ENCODE measurements at places on chromosomes 12 and 14.

DNA sequence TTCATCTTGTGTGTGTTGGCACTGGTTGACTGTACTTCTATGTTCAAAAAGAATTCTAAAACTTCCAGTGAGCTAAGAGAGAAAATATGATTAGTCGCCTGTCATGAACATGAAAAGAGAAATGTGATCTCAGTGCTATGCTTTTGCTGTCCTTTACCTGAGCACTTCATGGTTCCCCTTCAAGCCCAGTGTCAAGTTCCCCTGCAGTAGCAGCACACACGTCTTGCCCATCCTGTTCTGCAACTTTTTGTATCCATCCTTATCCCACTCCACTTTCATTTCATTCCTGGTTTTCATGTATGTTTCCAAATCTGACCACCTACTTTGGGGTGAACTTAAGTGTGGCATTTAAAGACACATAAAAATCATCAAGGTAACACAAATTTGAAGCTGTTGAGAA, 848.0 kb upstream of the USP15 start:
- no peak for DNase-seq

GRCh38 chr12:75738486-75738885, 227.1 kb upstream of the KRR1 start:
- peak; percentile 3 for DNase-seq

DNA sequence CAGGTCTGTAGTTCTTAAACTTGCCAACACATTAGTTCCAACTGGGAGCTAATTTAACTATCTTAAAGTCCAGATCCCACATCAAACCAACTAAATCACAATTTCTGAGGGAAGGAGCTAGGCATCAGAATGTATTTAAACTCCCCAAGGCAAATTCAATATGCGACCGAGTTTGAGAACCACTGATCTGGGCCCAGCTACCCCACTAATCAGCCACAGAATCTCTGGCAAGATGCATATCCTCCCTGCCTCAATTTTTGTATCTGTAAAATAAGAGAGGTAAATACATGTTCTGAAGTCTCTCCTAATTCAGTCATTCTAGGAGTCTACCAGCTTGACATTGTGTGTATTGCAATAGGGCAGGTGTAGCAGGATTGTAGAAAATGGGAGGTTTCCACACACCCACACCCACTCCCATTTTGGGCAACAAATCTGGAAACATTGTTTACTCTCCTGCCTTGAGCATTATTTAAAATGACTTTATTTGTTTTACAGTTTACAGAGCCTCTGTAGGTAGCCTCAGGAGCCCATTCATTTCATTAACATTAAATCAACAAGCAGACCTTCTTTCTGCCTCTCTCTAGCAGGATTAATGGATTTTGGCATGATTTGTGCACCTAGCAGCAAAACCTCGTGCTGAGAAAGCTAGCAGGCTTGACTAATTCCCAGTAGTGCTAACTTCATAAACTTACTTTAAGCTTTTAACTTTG, 15.6 kb downstream of the LGR5 start:
- no peak for DNase-seq

DNA sequence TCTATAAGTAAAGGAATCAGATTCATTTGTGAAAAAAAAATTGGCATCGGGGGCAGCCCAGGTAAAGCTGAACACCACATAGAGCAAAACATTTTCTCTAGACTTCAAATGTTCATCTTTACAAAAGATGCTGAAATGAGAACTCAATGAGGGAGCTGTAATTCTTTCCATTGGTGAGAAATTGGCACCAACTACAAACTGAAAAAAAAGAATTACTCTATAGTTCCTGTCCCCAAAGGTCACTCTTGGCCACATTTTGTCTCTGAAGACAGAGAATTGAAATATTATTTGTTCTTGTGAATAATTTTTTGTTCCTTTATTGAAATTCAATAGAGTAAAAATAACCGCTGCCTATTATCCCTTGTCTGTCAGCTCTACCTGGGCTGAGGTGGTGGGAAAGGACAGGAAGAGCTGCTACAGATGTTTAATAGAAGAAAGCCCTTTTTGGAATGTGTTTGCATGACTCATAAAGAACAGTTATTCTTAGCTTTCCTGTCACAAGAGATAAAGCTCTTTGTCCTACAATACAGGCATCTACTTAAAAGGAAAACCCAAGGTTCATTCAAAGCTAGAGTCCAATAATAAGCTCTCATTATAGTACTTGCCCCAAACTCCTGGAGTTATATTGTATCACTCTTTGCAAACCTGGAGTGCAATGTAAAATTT, 380.1 kb upstream of the KITLG start:
- no peak for DNase-seq

- no peak for DNase-seq
Observed at GRCh38 chr12:109732321-109733305, 19.0 kb downstream of the FAM222A start.

GRCh38 chr14:105853089-105853906, 326.9 kb downstream of the TMEM121 start:
- no peak for DNase-seq

GRCh38 chr14:88553886-88554456, 836 bp downstream of the PTPN21 start:
- no peak for DNase-seq

DNA sequence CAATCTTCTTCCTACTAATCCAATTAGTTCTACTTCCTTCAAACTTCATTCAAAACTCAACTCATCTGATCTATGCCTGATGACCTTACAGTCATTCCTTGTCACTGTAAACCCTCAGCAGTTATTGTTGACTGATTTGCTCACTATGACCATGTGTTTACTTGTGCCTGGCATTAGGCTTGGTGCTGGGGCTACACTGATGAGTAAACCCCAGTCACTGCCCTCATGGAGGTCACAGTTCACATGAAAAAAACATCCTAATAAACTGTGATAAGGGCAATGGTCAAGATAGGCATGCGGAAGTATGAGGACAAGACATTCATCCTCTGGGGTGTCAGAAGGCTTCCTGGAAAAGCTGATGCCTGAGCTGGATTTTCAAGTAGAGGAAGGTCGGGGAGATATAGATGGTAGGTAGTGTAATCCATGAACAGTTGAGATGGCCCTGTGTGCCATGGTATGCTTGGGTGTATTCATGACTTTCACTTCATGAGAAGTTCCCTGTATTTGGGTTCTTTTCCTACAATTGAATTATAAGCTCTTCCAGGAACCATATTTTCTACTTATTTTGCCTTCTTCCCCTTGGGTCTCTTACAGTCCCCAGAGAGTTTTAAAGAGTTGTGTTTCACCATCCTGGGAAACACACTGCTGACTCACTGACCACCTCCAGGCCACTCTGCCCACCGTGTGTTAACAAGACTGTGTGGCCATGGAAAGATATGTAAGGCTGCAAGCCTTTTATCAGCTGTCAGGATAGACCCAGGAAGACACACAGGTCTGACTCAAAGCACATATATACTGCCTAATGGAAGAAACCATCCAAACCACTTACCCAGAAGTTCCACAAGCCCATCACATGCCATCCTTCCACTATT, 38.7 kb upstream of the DUSP6 start:
- DNase-seq = no peak

DNA sequence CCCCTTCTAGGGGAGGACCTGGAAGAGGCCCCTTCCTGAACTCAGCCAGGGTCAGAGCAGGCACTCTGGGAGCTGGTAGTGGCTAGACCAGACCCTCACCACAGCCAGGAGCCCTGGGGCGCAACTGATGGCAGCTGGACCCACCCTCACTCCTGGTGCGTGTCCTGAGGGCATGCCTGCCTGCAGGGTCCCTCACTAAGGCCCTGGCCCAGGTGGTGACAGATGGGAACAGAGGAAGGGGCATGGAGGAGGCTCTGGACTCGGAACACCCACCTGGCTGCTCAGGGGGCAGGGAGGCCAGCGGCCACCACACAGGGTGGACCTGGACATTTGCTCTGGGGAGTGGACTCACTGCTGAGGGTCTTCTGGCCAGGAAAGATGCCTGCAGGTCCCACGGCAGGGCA, 342.2 kb upstream of the SFSWAP start:
- no peak for DNase-seq

GRCh38 chr14:95294834-95295599, 24.7 kb downstream of the CLMN start:
- DNase-seq = no peak

DNA sequence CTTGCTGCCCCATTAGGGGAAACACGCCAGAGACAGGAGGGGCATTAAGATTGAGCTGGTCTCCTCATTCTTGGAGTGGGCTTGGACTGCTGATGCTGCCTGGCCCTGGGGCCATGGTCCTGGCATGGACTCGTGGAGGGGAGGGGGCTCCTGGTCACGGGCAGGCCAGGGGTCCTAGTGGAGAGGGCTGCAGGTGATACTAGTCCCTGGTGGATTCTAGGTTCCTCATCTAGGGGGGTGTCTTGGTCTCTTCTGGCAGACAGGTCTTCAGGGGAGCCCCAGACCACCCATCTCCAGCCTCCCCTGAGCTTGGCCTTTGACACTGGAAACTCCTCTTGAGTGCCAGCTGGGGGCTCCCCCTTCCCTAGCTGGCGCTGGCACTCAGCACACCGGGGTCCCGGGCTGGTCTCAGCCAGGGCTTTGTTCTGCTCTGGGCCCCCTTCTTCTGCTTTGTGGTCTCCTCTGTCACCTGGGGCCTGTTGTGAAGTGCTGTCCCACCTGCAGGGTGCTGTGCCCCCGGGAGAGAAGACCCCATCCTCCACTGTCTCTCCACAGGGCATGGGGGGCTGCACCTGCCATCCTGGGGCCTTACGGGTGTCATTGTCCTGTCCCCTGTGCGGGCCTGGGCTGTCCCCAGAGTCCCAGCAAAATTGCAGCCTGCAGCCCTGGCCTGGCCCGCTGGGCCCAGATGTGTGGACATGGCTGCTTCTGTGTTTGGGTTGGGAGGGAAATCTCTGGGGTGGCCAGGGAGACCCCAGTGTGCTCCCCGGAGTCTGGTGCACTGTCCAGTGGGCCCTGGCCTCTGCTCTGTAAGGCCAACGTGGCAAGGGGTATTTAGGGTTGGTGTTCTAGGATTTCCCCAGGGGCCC, 2.3 kb downstream of the KIF26A start:
- DNase-seq = no peak

DNA sequence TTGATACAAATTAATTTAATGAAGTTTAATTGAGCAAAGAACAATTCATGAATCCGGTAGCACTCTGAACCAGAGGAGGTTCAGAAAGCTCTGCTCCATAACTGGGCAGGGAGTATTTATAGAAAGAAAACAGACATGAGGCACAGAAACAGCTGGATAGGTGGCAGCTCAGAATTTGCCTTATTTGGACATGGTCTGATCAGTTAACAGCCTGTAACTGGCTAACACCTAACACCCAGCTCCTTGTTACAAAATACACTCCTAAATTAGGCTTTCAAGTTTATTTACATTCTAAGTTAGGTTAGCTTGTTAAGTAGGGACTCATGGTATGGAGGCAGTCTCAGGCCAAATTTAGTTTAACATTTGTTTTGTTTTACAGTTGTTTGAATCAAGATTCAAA, 67.8 kb upstream of the TMCC3 start:
- DNase-seq = no peak

DNA sequence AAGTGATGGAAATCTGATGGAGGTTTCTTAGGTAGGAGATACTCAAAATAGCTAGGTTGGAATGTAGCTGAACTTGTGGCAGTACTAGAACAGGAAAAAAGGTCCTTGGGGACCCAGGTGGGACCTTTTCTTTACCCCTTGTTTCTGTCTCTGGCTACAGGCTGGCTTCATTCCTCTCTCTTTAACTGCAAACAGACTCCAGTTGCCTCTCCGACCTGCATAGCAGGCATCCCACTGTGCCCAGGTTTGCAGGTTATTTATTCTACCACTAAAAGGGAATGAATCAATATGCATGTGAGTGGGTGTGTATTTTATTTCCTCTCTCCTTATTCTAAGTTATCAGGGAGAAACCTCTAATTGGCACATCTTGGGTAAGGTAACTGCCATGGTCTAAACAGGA, 758.1 kb downstream of the MED13L start:
- no peak for DNase-seq

GRCh38 chr12:110937104-110937641, 16.8 kb upstream of the MYL2 start:
- peak; percentile 42 for DNase-seq

DNA sequence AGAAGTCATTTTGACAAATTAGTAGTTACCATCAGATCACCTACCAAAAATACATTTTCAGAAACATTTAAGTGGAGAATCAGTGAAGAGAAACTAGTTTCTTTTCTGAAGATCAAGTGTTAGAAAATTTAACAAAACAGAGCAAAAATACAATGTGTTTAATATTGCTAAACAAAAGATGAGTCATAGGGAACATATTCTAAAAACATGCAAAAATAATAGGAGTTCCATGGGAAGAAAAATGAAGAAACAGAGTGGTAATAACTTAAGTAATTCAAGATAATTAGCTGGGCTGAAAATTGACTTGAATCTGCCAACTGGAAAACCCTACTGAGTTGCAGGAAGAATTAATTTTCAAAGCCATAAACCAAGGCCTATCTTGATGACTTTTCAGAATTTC, 111.5 kb upstream of the KITLG start:
- DNase-seq = no peak

DNA sequence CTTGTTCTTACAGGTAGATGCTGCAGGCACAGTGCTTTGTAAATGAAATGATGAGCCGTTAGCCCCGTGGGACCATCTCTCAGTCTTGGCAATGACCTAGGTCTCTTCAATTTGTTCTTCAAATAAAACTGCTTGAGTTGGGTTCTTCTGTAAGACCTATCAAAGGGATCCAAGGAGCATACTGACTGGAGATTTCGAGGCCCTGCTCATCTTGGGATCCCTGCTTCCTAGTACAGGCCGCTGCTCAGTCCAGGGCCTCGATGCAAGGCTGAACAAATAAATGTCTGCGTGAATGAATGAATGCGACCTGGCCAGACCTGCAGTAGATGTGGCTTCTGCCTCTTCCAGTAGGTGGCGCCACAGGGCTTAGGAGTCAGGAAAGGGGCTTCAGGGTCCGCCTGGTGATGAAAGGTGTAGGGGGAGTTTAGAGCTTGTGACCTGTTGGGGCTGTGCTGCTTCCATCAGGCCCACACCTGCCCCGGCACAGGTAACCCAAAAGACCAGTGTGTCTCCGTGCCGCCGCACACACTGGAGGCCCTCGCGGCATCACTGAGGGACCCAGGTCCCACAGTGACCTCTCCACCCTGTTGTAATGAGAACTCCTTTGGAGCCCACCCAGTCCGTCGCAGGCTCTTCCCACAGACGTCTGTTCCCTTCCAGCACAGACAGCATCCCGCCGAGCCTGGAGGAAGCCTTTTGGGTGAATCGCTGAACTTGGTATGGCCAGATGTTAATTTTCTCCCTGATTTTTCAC, 4.4 kb downstream of the CACNA1C start:
- no peak for DNase-seq

DNA sequence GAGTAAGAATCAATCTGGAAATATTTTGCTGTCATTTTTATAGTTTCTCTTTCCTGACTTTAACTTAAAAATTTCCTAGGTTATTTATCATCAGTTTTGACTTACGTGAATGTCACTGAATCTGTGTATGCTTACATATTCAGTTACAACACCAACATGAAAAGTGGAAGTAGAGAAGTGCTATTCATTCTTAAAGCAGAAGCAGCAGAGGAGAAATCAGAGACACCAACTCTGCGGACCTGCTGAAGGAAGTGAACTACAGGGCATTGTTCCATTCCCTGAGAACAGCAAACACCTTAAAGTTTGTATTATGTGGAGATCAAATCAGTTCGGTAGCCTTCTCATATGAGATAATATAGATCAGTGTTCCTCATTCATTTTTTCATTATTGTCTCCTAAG, 34.1 kb downstream of the RAD51B start:
- no peak for DNase-seq

GRCh38 chr12:508795-509194, 49.1 kb downstream of the B4GALNT3 start:
- no peak for DNase-seq
